Left forelimb (tissue), 1 donor: ENCODE measurements at places on chromosomes 3 and 15.

GRCh38 chr15:39820050-39820602 lies 37.5 kb upstream of the FSIP1 start:
- no peak for DNase-seq

DNA sequence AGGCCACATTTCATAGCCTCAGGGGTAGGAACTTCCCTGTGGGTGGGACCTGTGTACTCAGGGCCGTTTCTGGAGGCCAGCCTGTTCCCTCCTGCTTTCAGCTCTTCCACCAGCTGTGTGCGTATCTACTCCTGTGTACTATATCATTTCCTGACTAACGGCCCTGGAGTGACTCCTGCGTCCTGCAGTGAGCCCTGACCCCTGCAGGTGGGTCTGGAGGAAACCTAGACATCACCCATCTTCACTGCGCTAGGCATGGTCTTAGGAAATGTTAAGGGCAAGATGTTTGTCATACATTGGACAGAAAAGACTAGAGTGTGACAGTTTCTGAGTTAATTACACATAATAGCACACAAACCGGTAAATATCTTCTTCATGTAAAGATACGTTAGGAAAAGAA lies 297.3 kb downstream of the GABRB3 start:
- no peak for DNase-seq

DNA sequence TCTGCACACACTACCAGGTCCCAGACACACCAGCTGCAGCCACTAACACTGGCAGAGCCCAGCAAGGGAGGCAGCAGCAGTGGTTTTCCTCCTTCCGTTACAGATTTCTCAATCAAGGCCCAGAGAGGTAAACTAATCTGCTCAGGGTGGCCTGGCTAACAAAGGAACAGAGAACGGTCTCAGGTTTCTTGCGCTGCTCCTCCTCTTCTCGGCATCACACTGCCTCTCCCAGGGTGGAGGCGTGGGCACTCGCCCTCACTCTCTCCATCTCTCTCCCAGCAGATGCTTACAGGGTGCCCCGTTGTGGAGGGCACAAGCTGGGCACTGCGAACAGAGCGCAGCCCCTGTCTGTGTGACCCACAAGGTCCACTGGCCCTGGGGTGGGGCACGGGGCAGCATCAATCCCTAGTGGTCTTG lies 228.7 kb downstream of the VPS13C start:
- DNase-seq: no peak

GRCh38 chr15:73056460-73056859 lies 4.2 kb downstream of the NEO1 start:
- no peak for DNase-seq

DNA sequence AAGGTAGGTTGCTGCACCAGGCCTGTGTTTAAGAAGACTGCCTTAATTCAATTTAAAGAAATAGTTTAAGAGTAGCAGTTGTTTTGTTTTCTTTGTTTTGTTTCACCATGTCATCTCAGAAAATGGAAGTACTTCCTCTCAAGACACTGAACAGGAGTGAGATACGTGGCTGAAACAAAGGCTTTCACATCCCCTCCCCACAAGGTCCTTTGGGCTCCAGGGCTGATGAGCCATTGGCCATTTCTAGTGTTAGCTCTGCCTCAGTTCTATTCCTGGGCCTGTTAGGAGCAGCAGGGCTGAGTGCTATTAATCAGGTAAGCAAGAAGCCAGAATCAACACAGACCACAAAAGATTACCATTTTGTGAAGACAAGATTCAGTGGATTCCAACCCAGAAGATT lies 132.8 kb downstream of the KCNAB1 start:
- no peak for DNase-seq

GRCh38 chr3:9786825-9787669 lies 5.2 kb downstream of the TADA3 start:
- no peak for DNase-seq

GRCh38 chr15:63060699-63061098 lies 18.2 kb downstream of the TPM1 start:
- DNase-seq: no peak

DNA sequence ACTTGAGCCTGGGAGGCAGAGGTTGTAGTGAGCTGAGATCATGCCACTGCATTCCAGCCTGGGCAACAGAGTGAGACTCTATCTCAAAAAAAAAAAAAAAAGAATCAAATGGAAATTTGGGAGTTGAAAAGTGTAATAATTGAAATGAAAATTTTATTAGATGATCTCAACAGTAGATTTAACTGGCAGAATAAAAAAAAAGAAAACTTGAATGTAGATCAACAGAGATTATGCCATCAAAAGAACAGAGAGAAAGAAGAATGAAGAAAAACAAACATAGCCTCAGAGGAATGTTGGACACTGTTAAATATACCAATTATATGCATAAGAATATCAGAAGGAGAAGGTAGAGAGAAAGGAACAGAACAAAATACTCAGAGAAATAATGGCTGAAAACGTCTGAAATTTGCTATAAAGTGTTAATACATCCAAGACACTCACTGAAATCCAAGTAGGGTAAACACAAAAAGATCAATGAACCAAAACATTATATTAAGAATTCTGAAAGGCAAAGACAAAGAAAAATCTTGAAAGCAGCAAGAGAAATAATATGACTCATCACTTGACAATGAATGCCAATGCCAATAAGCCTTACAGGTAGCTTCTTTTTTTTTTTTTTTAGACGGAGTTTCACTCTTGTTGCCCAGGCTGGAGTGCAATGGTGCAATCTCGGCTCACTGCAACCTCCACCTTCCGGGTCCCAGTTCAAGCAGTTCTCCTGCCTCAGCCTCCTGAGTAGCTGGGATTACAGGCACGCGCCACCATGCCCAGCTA lies 14.6 kb upstream of the ELP6 start:
- DNase-seq: no peak

DNA sequence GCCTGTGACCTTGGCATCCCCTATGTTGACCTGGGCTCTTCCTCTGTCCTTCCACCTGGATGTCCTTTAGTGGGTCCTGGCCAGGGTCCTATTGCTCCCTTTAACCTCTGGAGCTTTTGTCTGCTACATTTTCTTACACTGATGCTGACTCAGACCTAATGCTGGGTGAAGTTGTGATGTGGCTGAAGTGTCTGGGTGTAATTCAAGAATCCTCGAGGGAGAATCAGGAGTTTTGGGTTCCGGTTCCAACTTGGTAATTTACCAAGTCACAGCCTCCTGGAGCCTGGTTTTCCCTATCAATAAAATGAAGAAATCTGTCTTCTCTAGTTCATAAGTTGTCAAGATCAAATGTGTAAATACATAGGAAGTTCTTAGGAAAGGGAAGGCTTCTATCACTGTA lies 25.6 kb downstream of the CEP19 start:
- DNase-seq: no peak

GRCh38 chr15:76449455-76449854 lies 112.9 kb downstream of the ISL2 start:
- DNase-seq: no peak

DNA sequence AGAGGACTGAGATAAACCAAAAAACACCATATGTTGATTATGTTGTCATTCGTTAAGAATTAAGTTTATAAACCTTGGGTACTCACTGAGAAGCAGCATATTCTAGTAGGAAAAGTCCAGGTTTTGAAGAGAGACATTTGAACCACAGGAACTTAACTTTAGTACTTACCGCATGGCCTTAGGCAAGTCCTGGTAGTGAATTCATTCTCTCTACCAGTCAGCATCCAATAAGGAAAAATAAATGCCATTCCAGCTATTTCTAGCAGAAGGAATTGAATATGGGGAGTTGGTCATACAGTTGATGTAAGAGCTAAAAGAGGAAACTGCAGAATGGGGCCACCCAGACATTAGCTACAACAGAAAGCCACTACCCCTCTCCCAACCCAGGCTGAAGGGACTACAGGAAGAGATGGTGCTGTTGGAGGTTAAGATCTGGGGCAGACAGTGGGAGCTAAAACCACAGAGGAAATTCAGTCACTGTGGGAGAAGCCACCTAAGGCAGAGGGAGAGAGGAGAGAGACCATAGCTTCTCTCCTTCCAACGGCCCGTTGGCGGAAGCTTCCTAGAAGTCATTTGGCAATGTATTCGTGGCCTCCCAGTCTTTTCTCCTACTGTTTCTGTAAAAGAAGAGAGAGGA lies 133.8 kb upstream of the RARB start:
- no peak for DNase-seq

GRCh38 chr3:23831517-23832394 lies 26.0 kb downstream of the UBE2E1 start:
- DNase-seq: no peak

- no peak for DNase-seq
Observed at GRCh38 chr3:48013288-48013980, 2.8 kb downstream of the MAP4 start.

DNA sequence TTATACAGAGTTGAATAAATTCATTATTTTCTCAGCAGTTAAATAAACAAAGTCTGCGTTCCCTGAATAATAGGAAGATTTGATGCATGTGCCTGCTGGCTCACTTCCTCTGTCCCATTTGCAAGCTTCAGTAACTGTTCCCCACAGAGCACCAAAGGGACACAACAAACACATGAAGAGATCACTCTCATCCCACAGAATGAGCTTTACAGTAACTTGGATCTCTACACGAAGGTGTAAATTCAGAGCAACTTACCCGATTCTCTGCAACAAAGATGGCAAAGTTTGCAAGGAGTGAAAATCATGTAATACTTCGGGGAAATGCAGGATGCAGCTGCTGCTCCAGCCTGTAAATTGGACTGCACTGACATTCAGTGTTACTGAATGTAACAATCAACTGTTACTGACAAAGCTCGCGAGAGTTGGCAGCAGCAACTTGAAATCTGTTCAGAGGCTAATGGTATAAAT lies at the start of gene BCHE:
TSS of gene BCHE (minus strand) at position 366 of the 468 bp plus-strand sequence. CDS start 6,390 bp downstream, outside the sequence.
- peak; percentile 69 for DNase-seq

DNA sequence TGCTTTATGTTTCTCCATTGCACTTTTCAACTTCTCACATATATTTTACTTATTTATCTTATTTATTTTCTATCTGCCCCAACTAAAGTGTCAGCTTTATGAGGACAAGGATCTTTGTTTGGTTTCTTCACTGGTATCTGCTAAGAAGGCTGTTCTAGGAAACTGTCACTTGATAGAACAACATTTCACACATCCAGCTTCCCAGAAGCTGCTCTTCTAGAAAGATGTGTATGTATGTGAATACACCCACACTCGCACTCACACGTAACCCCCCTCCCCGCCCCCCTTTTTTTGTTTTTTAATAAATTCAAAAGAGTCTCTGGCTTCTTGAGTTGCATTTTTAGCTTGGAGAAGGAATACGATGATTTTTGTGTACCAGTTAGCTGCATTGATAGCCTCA lies 143.1 kb downstream of the AKAP13 start:
- no peak for DNase-seq
